ENCODE measurements at places on chromosomes 5 and 9. TPM values are rescaled to one million over a fixed set of nuclear protein-coding genes. Genes with fewer than 3 reads are reported as not detected.

Gene GLRA1
- not detected for total RNA-seq

Gene ZNF454
- 0.61 TPM for total RNA-seq

Gene ADAMTS6
- 0.93 TPM for total RNA-seq

Gene IGFBPL1
- not detected for total RNA-seq

- H3K36me3 ChIP-seq, result no peaks in the 10 kb centered on the region
- no peaks in the 10 kb centered on the region for H3K27me3 ChIP-seq
- H3K27ac ChIP-seq, result no peak overlapping the region
- peaks cover 5% of the 10 kb centered on the region for H3K4me1 ChIP-seq
Observed at GRCh38 chr5:170132269-170132975, 26.7 kb downstream of the FOXI1 start.

DNA sequence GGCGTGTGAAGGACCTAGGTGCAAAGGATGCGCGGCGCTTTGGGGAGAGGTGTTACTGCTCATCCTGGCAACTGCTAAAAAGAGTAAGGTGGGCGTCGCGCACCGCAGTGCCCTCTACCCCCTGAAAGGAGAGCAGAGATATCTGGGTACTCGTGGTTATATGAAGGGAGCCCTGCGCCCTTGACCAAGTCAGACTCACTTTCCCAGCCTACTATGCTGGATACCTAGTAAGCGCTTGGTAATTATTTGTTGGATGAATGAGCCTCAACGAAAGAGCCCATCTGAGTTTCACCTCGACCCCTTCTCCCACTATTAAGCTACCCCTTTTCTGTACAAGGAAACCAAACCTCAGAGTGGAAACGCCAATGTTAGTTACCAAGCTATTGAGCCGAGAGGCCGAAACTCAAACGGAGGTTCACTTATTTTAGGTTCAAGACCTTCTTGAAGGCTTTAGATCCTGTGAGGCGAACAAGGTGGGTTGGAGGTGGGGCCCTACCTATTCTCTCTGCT, 8.0 kb downstream of the LHX6 start:
- no peak overlapping the region for H3K27ac ChIP-seq
- DNase-seq, result no peak
- H3K4me1 ChIP-seq, result peaks cover 7% of the 10 kb centered on the region
- H3K36me3 ChIP-seq, result no peaks in the 10 kb centered on the region
- no peaks in the 10 kb centered on the region for H3K27me3 ChIP-seq

GRCh38 chr5:154740957-154741356, 14.2 kb upstream of the LARP1 start:
- no peaks in the 10 kb centered on the region for H3K36me3 ChIP-seq
- DNase-seq, result no peak
- no peak overlapping the region for H3K4me3 ChIP-seq
- no peaks in the 10 kb centered on the region for H3K27me3 ChIP-seq

DNA sequence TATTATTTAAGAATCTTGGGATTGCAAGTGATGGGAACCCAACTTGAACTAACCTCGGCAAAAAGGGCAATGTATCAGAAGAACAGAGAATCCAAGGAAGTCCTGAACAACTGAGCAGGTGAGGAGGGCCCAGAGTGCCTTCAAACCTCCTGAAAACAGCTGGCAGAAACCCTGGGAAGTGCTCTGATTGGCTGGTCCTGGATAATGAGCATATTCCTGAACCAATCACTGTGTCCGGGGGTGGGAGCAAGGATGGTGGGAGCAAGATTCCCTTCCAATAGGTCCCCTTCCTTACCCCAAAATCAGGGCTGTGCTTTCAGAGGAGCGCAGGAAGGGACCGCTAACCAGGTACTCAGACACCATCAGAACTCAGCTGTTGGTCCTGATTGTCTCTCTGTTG, 31.9 kb upstream of the TBC1D2 start:
- no peak overlapping the region for H3K27ac ChIP-seq
- H3K4me1 ChIP-seq, result peaks cover 10% of the 10 kb centered on the region
- DNase-seq, result no peak
- no peaks in the 10 kb centered on the region for H3K36me3 ChIP-seq

DNA sequence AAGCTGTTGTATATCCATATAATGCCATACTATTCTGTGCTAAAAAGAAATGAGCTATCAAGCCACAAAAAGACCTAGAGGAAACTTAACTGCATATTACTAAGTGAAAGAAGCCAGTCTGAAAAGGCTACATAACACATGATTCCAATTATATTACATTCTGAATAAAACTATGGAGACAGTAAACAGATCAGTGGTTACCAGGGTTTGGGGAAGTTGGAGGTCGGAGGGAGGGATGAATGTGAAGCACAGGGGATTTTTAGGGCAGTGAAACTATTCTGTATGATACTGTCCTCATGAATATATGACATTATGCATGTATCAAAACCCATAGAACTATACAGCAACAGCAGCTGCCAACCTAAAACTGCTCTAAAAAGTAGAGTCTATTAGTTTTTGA, 5.6 kb upstream of the RFK start:
- peaks cover 8% of the 10 kb centered on the region for H3K4me1 ChIP-seq
- H3K27ac ChIP-seq, result no peak overlapping the region
- H3K4me3 ChIP-seq, result no peak overlapping the region
- no peak for DNase-seq
- H3K27me3 ChIP-seq, result no peaks in the 10 kb centered on the region
- H3K36me3 ChIP-seq, result no peaks in the 10 kb centered on the region

DNA sequence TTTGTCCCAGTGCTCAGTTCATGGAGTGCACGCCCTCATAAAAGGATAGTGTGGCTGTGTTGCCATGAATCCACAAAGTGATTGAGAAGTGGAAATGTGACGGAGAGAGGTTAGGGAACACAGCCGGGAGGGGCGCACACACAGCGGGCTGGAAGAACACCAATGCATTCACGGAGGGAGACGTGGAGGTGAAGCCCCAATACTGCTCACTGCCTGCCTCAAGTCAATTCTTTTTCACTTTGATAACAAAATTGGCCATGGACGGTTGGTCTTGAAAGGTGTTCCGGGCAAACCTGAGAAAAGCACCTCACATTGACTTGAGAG, 424.1 kb downstream of the MED10 start:
- H3K27ac ChIP-seq, result no peak overlapping the region
- no peaks in the 10 kb centered on the region for H3K4me1 ChIP-seq
- no peak overlapping the region for H3K4me3 ChIP-seq
